ENCODE measurements at places on chromosomes 2 and 18. TPM values are rescaled to one million over a fixed set of nuclear protein-coding genes. Genes with fewer than 3 reads are reported as not detected.

UGT1A4 gene
- not detected for total RNA-seq

C2orf80 gene
- total RNA-seq, result not detected

CHRNG gene
- total RNA-seq, result not detected

NPAS2 gene
- 4.8 TPM for total RNA-seq

CFC1 gene
- total RNA-seq, result not detected

RAB6D gene
- not detected for total RNA-seq

DSG2 gene
- 2.3 TPM for total RNA-seq

WNT10A gene
- not detected for total RNA-seq

C1QL2 gene
- not detected for total RNA-seq

REG1B gene
- total RNA-seq, result not detected
